Thoracic aorta (tissue), 2 donors: ENCODE measurements at places on chromosomes 3 and 15. TPM values are rescaled to one million over a fixed set of nuclear protein-coding genes. Genes with fewer than 3 reads are reported as not detected.
A peak's percentile ranks its signal among the peaks of the same experiment; 100 is the strongest.

DNA sequence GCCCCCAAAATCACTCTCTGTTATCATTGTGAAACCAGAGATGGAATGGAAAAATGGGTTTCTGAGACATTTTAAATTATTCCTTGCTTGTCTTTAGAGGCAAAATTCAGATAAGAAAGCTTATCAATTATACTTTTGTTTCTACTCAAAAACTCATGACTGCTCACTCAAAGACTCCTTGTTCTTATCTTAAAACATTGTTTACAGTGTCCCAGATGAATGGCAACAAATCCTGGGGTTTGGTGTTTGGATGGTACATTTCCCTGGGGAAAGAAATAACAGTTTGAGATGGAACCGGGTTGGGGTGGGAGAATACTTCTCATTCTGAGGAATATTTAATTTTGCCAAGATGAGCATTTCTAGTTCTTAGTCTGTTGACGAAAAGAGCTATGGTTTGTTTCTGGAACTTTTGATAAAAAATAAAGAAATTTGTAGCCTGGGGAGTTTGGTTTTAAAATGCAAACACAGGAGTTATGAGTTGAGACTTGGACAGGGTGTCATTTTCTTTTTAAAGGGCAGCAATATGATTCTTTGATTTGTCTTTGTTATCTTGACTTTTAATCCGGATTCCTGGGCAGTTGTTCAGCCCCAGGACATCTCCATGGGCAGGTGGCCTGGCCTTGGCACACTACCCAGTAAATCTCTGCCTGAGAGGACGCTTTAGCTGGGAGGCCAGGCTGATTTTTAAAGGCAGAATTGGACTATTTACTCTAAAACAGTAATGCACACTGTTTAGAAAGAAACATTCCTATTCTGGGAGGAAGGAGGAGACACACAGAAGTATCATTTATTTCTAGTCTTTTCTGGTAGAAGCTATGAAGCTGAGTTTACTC lies 32.4 kb downstream of the BTD start:
- no peak for DNase-seq

GRCh38 chr3:113214917-113215595 lies 3.7 kb downstream of the BOC start:
- no peak for DNase-seq

- DNase-seq = no peak
These were observed 418 bp downstream of the ALPK3 start for GRCh38 chr15:84817466-84818081.

- no peak for DNase-seq
These were observed 58.5 kb downstream of the DCUN1D1 start for GRCh38 chr3:182921665-182922355.

- no peak for DNase-seq
These were observed 291.2 kb downstream of the ZBTB20 start for GRCh38 chr3:114855839-114856238.

GRCh38 chr3:45462522-45463265 lies 74.3 kb downstream of the LARS2 start:
- DNase-seq = no peak

GRCh38 chr3:42025370-42026138 lies 63.7 kb upstream of the ULK4 start:
- DNase-seq = peak; percentile 91

- no peak for DNase-seq
These were observed 1.4 kb downstream of the PTH1R start for GRCh38 chr3:46878781-46879436.

GRCh38 chr3:178480795-178481194 lies 55.4 kb upstream of the KCNMB2 start:
- DNase-seq = no peak

GRCh38 chr15:27070841-27071240 lies 99.9 kb downstream of the GABRG3 start:
- DNase-seq = no peak

- DNase-seq = no peak
These were observed 2.6 kb downstream of the LTF start for GRCh38 chr3:46462111-46462510.

DNA sequence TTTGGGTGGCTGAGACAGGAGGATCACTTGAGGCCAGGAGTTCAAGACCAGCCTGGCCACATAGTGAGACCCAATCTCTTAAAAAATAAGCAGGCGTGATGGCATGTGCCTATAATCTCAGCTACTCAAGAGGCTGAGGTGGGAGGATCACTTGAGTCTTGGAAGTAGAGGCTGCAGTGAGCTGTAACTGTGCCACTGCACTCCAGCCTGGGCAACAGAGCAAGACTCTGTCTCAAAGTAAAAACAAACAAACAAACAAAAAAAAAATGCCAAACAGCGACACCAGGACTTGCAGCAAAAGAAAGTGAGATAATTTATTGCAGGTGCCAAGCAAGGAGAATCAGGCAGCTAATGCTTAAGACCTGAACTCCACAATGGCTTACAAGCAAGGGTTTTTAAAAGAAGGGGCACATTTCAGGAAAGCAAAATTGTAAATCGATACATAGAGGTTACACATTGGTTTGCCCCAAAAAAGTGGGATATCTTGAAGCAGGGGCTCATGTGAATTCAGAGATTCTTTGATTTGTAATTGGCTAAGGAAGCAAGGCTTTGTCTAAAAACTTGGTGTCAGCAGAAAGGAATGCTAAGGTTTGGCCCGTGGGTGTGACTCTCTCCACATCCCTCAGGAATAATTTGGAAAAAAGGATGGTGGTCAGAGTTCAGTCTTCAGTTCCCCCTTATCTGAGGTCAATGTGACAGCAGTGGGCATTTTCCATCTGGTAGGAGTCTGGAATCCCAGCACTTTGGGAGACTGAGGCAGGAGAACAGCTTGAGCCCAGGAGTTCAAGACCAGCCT lies 5.2 kb upstream of the MPI start:
- DNase-seq = no peak

GRCh38 chr15:81534124-81534523 lies 160.1 kb upstream of the TMC3 start:
- DNase-seq = no peak

- no peak for DNase-seq
These were observed 12.3 kb upstream of the LYSMD4 start for GRCh38 chr15:99745370-99746086.

DNA sequence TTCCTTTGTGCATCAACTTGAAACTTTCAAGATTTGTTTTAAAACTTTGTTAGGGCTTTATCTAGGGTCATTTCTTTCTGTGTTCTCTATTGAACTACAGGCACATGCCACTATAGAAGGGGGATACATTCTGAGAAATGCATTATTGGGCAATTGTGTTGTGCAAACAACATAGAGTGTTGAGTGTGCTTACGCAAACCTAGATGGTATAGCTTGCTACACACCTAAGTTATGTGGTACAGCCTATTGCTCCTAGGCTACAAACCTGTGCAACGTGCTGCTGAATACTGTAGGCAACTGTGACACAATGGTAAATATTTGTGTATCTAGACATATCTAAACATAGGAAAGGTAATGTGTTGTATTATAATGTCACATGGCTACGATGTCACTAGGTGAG lies 33.0 kb upstream of the KLF13 start:
- DNase-seq = no peak

DNA sequence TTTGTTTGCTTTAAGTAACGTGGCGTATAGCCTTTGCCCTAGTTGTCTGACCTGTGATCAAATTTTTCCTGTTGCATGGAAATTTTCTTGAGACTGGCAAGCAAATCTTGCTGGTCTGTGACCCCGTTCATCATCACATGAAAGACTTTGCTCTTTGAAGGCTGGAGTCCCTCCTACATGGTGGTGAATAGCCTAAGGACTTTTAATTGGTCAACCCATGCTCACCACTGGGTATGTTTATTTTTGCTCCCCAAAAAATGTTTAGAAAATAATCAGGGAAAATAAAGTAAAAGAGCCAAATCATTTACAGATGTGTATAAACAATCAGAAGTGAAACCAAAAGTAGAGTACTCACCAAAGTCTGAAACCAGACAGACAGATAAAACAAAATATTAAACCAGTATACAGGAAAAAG lies 1075.3 kb upstream of the ALCAM start:
- no peak for DNase-seq

DNA sequence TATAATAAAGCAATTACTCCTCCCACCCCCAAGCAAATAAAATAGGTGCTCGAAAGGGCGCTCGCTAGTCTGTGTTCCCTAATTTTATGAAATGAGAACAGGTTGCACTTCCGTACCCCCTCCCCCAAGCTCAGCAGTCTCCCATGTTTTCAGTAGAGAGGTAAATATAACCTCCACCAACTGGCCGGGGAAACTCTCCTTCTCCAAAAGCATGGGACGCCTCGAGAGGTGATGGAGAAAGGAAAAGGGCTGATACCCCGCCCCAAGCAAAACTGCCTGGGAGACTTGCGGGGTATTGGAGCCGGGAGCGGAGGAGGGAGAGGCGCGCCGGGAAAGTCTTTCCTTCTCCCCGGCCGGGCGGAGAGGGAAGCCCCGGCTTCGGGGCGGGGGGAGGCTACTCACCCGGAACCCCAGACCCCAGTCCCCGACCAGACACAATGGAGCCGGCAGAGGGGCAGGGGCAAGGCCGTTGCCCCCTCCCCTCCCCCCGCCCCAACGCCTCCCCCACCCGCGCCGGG lies 605 bp downstream of the DCUN1D1 start:
- DNase-seq = no peak

GRCh38 chr15:59199626-59200465 lies 6.8 kb upstream of the LDHAL6B start:
- no peak for DNase-seq

DNA sequence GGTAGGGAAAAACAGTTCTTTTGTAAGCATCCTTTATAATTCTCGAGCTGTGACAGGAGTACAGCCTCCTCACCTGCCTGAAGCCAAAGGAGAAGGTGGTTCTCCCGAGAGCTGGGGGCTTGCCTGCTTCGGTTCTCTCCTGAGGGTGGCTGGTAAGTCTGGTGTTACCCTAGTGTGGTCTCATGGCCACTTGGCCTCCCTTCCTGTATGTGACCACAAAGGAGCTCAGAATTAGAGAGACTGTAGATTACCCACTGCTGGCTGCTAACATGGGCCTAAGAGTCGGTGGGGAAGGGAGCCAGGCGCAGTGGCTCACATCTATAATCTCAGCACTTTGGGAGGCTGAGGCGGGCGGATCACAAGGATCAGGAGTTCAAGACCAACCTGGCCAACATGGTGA lies 12.6 kb downstream of the PDHB start:
- no peak for DNase-seq

GRCh38 chr3:153463895-153464294 lies 301.9 kb downstream of the RAP2B start:
- no peak for DNase-seq

DNA sequence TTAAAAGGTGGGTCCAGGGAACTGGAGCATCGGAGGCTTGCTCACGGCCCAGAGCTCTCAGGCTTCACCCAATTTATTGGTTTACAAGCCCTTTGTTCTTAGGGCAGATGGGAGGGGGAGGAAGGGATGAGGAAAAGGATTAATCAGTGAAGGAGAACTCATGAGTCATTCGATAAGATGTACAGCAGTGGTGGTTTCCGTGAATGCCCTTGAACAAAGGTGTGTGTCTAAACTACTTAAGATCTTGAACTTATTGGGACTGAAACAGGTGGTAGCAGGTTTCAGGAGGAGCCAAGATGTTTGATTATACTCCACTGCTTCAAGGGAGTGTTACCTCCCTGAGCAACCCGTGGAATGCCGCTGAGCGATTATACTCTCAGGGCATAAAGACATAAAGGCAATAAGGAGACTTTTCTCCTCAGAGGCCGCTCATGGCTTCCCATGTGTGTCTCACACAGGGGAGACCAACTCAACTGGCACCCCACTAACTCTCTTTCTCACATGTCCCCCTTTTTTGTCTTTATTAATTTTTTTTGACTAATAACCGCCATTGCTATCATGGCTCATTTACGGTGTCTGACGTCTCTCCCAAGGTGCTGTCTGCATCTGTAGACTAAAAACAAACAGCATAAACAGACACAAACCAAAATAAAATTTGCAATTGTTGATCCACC lies 17.3 kb upstream of the SLC28A2 start:
- DNase-seq = no peak

The PTPN9 gene
- 20.9 TPM for total RNA-seq

The GPR156 gene
- 0.35 TPM for total RNA-seq

The FRMD4B gene
- total RNA-seq = 86.1 TPM

The PIGZ gene
- total RNA-seq = 11.0 TPM

The DPPA2 gene
- not detected for total RNA-seq

The UBA3 gene
- total RNA-seq = 69.4 TPM

The EFCC1 gene
- not detected for total RNA-seq

The GADL1 gene
- 1.1 TPM for total RNA-seq

The SPATA16 gene
- not detected for total RNA-seq

The CELSR3 gene
- 3.0 TPM for total RNA-seq
